ENCODE measurements at places on chromosomes 6 and 20. TPM values are rescaled to one million over a fixed set of nuclear protein-coding genes. Genes with fewer than 3 reads are reported as not detected.

Gene ROS1
- total RNA-seq, result 0.30 TPM

Gene EYA4
- total RNA-seq, result not detected

Gene MOG
- total RNA-seq, result not detected

Gene HUS1B
- 0.55 TPM for total RNA-seq
